ENCODE measurements at places on chromosomes 6 and 20.

GRCh38 chr6:101543796-101544195, 150.3 kb downstream of the GRIK2 start:
- no peak for DNase-seq

GRCh38 chr6:31053873-31054272, 43.6 kb downstream of the MUC22 start:
- DNase-seq, result no peak

DNA sequence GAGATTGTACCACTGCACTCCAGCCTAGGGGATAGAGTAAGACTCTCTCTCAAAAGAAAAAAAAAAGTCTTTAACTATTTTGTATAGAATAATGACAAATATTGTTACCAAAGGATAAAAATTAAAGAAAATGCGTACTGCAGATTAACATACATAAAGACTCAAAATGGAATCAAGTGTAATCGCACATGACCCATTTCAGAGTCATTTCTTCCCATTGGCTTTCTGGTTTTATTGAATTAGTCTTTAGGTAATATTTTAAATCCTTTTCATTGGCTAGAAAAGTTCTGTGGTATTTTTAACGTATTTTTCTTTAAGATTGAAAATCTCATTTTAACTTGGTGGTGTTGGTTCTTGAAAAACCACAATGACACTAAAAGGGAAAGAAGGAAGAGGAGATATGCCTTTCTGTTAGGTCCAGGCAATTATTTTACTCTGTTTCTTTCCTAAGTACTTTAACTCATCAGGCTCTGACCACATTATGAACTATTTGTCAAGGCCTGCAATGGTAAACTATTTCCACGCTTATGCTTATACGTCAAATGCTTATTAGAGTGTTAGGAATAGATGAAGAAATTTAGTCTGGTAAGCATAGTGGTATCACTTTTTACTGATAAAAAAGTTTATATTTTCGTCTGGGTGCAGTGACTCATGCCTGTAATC, 52.3 kb downstream of the PLEKHG1 start:
- no peak for DNase-seq

GRCh38 chr20:34585019-34585418, 26.5 kb downstream of the MAP1LC3A start:
- DNase-seq, result no peak

DNA sequence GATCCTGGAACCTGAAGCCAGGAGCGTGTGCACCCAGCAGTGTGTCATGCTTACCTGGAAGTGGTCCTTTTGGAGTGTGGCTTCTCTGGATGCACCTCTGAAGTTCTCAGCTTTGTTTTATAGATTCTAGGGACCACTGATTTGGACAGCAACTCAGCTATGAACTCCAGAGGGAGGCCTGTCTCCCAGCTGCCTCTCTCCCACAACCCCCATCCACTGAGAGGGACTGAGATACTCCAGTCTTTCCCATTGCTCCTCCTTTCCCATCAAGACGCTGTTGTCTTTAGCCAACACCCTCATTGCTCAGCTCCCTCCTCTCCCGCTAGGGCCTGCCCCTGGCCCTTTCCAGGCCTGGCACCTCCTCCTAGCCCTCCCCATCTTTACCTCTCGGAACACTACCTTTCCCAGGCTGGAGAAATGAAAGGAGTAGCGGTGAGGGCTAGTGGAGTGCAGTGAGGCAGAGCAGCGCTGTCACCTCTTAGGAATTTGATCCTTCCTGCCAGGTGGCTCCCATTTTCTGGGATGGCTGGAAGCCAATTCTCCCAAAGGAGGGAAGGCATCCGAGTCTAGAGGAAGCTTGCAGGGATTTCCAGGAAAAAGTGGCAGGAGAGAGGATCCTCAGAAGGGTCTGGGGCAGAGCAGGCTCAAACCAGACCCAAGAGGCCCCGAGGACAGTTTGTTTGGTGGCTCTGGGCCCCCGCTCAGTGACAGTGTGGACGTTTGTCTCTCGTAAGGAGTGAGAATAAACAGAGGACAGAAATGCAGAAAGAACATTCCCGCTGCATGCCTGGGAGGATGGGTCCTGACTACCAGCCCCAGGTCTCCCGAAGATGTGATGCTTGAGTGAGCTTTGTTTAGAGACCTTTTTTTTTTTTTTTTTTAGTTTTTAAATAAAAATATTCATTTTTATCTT, at the start of gene LRRN4:
LRRN4 (minus strand) TSS at position 285 of the 913 bp plus-strand sequence. CDS start 1,261 bp downstream, outside the sequence.
- no peak for DNase-seq

GRCh38 chr20:1702855-1703254, 45.3 kb upstream of the SIRPG start:
- DNase-seq, result no peak

Measured in stimulated activated CD4-positive, alpha-beta T cell treated with anti-CD3 and anti-CD28 coated beads, Interleukin-4, amount 100 ng/mL, for 24 hours (primary cell).